ENCODE measurements at places on chromosomes 2 and 18.
A peak's percentile ranks its signal among the peaks of the same experiment; 100 is the strongest.

DNA sequence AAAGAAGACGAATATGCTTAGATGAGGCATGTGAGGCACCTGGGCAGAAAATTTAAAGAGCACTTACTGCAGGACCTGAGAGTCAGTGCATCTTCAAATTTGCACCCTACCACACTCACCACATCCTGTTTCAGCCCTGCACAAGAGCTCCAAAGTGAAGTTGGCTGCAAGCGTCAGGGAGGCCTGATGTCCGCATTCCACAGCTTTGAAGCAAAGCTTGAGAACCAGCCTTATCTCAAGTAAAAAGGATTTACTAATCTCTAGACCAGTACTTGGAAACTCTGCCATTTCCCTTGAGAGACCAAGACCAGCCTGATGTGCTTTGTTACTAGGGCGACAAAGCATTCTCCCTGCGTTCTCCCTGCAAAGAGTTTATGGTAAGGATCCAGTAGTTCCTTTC, 3.4 kb upstream of the ASNSD1 start:
- no peak for DNase-seq

DNA sequence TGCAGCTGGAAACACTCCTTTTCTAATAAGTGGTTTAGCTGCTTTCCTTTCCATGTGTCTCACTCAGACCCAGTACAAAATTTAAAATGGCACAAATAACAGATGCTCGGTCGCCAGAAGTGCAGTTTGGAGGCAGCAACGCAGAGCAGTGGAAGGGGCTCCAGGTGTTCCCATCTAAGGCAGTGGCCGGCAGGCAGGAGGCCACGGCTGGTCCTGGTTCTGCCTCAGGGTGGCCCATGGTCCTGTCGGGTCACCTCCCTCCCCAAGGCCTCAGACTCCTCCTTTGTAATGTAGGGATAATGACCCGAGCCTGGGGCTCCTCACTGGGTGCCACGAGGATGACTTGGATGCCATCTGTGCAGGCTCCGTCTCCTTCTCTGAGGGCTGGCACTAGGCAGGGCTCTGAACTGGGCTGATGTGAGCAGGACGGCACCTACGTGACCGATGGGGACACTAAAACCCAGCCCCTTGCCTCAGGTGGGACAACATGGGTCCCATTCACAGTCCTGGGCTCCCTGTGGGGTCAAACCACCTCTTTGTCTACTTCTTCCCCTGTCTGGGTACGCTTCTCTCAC, 80.9 kb upstream of the SLC66A3 start:
- DNase-seq = no peak

DNA sequence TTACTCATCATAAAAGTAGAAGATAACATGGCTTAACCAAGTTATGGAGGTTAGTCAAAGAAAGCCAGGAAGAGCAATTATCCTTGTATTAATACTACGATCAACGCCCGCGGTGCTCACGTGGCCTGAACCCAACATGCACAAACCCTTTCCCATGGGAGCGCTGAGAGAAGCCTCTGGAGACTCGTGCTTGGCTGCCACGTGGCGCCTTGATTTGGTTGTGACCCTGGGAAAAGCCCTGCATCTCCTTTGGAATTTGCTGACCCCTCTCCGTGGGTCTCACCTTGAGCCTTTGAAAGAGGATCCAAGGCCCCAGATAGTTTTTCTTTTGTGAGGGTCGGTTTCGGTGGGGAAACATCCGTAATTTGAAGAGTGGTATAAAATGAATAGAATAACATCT, 255.6 kb downstream of the DCDC2C start:
- DNase-seq = no peak

GRCh38 chr2:26922405-26923188, 47.8 kb upstream of the MAPRE3 start:
- peak; percentile 21 for DNase-seq

DNA sequence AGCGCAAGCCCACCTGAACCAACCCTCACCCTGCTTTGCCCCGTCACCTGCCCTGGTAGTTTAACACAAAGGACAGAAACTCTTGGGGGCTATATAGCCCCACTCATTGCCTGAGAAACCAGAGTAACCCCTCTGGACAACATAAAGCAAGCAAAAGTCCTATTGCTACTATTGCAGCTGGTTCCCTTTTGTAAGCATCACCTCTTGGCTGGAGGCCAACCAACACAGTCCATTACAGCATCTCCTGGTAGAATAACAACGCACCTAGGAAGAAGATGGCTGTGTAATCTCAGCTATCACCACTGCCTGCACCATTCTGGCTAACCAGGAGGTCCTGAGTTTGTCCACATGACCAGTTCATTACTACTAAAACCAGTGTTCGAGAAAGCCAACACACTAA, 36.4 kb downstream of the FLACC1 start:
- no peak for DNase-seq

- DNase-seq = no peak
Measured at GRCh38 chr2:143710196-143710595, 581.0 kb downstream of the ARHGAP15 start.

DNA sequence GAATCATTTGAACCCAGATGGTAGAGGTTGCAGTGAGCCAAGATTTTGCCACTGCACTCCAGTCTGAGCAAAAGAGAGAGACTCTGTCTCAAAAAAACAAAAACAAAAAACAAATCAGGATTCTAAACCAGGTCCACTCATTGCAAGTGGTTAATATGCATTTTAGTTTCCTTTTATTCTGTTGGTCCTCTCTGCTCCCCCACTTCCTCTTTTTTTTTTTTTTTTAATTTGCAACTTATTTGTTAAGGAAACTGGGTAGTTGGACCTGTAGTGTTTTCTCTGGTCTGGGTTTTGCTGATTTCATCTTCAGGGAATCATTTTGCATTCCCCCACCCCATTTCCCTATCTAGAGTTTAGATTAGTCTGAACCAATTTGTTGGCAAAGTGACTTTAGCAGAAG, 14.0 kb downstream of the FER1L5 start:
- no peak for DNase-seq

- DNase-seq = no peak
Measured at GRCh38 chr2:102140377-102140776, 2.2 kb upstream of the IL1R1 start.

- DNase-seq = no peak
Measured at GRCh38 chr2:17136877-17137276, 381.4 kb downstream of the RAD51AP2 start.

DNA sequence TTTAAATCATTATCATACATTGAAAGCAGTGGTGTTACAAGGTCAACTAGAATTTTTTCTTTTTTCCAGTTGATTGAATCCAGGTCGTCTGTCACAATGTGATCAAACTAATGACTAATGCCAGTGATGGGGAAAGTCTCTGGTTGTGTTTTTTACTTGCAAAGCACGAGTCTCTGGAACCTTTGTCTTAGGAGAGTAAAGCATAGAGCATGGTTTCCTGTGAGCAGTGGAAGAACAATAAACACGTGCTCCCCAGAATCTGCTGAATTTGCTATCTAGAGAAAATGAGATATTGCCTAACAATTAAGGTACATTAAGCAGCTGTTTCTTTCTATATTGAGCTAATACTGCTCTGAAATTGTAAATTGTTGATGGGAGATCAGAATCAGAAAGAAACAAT, 1332.4 kb upstream of the TMEFF2 start:
- DNase-seq = no peak

DNA sequence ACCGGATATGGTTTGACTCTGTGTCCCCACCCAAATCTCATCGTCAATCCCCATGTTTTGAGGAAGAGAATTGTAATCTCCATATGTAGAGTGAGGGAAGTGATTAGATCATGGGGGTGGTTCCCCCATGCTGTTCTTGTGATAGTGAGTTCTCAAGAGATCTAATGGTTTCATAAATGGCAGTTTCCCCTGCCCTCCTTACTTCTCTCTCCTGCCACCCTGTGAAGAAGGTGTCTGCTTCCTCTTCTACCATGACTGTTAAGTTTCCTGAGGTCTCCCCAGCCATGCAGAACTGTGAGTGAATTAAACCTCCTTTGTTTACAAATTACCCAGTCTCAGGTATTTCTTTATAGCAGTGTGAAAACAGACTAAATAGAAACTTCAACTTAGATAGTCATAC, 69.5 kb downstream of the SESTD1 start:
- no peak for DNase-seq

- DNase-seq = no peak
Measured at GRCh38 chr2:167182403-167182802, 294.1 kb downstream of the XIRP2 start.

DNA sequence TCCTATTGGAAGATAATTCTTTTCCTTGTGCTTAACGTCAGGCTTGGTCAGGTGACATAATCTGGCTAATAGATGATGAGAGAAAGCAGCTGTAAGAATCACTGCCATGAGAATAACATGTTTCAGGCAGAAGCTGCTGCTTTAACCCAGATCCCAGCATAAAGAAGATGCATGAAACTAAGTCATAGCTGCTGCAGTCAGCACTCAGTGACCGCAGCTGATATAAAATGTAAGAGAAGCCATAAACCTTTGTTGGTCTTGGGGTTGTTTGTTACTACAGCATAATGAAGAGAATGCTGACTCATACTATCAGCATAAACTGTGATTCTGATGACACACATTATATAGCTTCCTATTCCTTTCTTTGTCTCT, 274.3 kb upstream of the TRIB2 start:
- peak; percentile 19 for DNase-seq

DNA sequence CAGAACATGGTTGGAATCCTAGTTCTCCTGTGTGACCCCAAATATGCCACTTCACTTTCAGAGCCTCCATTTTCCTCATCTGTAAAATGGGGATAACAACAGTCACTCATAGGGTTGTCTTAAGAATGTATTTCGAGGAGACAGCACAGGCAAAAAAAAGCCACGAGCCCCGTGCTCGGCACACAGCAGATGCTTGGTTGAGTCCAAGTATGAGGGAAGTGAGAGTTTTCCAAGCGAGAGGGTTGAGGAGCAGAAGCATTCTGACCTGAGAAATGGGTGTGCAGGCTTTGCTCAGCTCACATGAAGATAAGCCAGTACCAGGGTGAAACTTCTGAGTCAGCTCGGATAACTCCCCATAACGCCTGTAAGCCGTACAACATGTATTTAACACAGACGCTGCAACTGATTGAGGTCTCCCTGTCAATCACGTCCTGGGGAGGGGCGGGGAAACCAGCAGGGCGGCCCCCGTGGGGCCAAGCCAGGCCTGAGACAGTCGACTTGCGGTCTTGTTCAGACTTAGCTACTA, 23.0 kb upstream of the ODC1 start:
- DNase-seq = no peak

GRCh38 chr2:310994-311393, 23.1 kb upstream of the ALKAL2 start:
- no peak for DNase-seq

DNA sequence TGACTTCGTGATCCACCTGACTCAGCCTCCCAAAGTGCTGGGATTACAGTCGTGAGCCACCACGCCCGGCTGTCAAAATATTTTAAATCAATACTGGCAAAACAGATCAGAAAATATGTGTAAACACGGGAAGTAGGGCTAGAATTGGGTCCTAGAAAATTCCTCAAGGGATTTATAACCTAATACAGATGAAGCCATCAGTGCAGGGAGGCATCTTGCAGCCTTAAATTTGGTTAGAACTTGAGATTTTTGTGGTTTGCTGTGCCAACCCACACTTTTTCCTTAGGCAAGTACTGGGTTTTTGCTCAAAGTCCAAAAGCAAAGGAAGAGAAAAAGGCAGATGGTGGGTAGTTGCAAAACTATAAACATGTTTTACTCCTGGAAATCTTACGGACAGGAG, 33.7 kb upstream of the NFE2L2 start:
- no peak for DNase-seq

- peak; percentile 35 for DNase-seq
Measured at GRCh38 chr2:184597571-184597991, 748 bp upstream of the ZNF804A start.

GRCh38 chr2:68366083-68366560, 1.0 kb downstream of the PLEK start:
- DNase-seq = no peak

DNA sequence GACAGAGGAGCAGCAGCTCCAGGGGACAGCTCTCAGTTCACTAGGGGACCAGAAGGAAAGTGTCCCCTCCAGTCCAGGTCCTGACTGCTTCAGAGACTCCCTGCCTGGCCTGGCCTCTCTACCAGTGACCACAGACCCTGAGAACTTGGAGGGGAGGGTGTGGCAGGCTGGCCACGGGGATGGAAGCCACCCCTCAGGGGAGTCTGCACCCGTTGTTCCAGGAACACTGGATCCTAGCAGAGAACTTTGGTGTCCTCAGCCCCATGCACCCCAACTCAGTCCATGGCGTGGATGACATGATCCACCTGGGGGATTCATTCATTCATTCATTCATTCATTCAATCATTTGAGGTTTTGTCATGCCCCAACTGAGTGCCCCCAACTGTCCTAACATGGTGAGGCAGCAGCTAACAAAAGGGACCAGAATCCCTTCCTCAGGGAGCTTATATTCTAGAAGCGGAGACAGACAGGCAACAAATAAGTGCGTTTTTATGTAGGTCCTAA, 31.9 kb downstream of the MYO7B start:
- DNase-seq = no peak

DNA sequence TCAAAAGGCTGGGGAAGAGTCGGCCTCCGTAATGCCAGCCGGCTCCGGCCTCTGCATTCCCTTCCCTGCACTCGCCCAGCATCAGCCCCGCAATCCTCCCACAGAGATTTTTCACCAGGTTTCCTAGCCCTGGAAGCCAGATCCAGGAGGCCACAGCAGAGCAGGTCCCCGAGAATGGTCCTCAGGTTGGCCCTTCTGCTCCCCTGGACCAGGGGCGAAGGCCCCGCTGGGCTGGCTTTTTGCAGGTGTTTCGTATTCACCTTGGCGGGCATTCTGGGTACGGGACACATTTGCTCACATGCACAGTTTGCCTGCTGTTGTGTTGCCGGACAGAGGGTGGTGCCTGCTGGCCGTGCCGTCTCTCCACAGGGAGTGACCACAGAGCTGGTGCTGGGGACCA, 309.5 kb downstream of the NDUFA10 start:
- no peak for DNase-seq

- DNase-seq = no peak
Measured at GRCh38 chr18:26097563-26097962, 7.2 kb upstream of the SS18 start.

DNA sequence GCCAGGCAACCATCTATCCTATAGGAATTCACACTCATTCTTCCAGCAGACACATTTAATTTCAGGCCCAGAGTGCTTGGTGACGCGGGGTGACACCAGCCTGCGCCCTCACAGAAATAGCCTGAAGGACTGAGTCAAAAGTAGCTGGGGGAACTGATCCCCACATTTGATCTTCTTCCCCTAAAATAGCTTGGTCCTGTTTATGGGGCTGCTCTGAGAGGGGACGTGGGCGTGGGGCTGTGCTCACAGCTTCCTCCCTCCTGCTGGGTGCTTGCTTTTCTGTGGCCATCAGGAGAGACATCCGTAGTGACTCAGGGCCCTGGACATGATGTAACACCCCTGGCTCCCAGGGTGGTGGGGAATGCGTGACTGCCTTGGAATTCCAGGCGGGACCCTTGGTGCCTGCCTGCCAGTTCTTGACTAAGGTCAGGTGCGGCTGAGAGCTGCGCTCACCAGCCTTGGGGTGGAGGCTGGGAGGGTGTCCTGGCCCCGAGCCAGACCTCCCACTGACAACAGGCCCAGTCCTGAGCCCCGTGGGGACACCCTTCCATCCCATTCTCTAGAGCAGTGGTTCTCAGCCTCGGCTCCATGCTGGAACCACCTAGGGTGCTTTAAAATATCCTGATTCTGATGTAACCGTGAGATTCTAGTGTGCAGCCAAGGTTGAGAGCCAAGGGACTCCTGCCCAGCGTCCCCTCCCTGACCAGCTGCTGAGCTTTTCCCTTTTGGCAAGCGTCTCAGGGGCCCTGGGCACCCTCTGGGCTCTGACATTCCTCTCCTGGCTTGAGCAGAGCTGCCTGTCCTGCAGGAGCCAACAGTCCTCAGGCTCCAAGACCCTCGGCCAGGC, 47.4 kb upstream of the SMAD7 start:
- DNase-seq = peak; percentile 100
